NCI-H524 (cell line): ENCODE measurements at places on chromosomes 4 and X.

GRCh38 chrX:74458736-74459135 is 37.4 kb downstream of the SLC16A2 start:
- no peak for DNase-seq

- no peak for DNase-seq
Observed at GRCh38 chr4:155081222-155081621, 127.2 kb upstream of the NPY2R start.

GRCh38 chrX:72165551-72165950 is 16.0 kb upstream of the PIN4 start:
- DNase-seq, result no peak

DNA sequence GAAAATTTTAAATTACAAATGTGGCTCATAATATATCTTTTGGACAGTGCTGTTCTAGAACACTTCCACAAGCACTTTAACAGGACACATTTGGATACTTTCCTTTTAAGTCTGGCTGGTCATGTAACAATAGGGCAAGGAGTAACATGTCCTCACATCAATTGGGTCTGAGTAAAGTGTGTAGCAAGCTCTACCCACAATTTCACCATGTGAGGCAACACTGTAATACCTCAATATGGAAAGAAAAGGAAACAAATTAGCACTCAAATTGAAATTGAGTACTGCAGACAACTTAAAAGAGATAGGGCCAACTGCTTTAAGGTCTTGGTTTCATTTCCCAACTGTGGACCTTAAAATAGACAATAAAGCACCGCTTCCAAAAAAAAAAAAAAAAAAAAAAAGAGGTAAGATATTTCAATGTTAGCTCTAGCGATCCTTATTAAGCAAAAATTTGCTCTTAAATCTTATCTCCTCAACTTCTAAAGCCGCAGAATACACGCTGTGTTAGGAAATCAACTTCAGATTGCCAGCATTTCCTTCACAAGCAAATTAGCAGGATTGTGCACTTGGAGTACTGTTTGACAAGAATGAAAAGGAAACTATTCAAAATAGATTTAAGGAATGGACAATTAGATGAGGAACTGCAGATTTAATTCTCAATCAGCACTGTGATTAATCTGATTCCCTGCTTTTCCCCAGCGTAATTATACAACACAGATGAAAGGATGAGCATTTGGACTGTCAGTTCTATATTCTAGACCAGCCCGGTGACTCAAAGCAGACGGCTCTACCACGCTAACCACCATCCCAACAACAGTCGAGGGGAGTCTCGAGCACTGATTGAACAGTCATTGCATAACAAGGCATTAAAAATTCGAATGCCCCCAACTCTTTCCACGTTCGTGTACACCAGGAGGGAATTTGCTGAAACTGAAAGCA is 1.6 kb downstream of the CASK start:
- DNase-seq, result peak; percentile 43

GRCh38 chr4:133943081-133943480 is 258.5 kb downstream of the PABPC4L start:
- no peak for DNase-seq

GRCh38 chr4:122764821-122765215 is 32.3 kb downstream of the BBS12 start:
- no peak for DNase-seq

DNA sequence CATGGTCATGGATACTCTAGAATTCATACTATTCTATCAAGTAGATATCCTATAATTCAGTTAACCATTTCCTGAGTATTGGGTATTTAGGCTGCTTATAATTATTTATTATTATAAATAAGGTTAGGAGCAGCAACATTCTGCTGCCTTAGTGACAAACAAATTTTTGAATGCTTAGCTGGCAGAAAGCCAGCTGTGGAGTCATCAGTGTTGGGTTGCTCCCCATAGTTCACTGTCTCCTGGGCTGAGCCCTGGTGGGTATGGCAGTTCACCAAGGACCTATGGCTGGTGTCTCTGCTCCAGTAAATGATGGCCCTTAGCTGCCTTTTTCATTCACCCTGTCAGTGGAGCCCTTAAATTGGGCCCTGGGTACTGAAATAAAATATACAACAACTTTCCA is 61.8 kb downstream of the SMARCA5 start:
- no peak for DNase-seq

GRCh38 chr4:120821977-120822376 is 100.5 kb downstream of the PRDM5 start:
- no peak for DNase-seq

DNA sequence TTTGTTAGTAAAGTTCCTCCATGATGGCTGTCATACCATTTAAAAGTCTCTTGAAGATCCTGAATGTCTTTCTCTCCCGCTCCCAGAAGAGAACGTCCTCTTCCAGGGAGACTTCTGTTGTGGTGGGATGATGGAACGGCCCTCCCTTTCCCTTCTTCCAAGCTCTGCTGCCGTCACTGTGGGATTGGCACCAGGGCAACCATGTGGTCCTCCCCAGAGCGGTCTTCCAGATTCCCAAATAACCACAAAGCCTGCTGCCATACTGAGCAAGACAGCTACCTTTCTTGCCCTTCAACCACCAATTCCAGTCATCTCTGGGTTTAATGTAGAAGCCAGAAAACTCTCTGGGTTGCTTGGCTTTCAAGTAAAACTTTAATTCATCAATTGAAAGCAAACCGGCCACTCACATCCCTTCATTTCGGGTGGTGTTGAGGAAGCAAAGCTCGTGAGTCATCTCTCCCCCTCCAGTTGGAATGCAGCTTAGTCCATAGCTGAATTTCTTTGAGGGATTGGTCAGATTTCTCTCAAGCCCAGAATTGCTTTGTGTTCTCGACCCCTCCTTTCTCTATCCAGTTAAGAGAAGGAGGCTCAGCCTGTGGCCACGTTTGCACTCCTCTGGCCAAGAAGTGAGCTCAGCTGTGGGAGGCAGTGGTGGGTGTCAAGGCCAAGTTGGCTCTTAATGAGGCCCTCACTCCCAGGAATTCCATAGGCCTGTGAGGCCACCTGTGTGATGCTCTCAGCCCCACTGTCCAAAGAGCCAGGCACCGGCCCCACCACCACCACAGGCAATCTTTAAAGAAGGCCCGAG is 36.9 kb downstream of the FHDC1 start:
- no peak for DNase-seq

GRCh38 chr4:34723605-34724004 is 1520.7 kb downstream of the ARAP2 start:
- DNase-seq, result peak; percentile 7

GRCh38 chr4:38909015-38909414 is 41.4 kb downstream of the FAM114A1 start:
- DNase-seq, result no peak

DNA sequence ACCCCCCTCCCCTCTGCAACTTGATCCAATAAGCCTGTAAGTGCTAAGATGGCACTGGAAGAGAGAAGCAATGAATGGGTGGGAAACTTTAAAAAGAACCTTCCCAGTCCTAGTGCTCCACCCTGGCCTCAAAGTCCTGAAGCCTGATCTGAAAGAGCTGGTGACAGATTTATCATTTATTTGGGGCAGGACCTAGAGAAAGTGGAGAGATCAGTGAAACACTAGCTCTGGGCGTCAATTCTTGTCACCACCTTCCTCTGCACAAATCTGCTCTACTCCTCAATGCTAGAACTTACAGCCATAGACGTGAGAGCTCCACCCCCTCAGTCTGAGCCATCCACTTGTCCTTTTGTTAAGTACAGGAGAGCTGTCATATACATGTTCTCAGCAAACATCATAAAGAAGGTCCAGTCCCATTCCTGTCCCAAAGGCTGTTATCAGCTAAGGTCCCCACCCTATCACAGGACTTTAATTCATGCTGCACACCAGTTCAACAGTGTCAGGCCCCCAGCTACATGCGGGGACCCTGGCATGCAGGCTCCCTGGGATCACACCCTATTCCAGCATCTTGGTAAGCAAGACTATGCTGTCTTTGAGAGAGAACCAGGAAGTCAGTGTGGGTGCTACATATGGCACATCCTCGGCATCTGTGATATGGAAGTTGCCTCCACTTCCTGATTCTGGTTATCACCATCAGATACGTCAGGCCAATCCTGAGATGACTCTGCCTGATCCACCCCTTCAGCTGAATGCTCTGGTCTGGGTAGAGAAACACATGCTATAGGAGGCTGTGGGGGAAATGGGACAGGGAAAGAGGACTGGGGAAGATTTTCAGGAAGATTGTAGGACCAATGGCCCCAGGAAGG is 2.3 kb downstream of the P2RY4 start:
- DNase-seq, result no peak

DNA sequence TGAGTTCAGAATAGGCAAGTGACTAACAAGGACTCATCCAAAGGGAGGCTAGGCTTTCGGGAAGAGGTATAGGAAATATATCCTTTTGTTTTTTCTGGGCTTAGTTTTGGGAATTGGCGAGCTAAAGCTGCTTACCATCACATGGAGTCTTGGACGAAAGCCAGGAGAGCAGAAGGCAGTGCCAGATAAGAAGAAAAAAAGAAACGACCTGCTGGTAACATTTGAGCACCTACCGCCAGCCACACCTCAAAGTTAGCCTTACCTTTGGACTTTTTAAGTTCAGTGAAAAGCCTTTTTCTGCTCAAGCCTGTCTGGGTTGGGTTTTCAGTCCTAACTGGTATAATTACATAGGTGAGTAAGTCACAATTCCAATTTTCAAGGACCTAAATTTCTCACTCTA is 85.1 kb upstream of the LCORL start:
- DNase-seq, result peak; percentile 86

- peak; percentile 53 for DNase-seq
Observed at GRCh38 chr4:136863756-136864155, 668.5 kb downstream of the PCDH18 start.
